Effector memory CD8-positive, alpha-beta T cell (primary cell): ENCODE measurements at places on chromosomes 3 and 15.

GRCh38 chr3:51874889-51875288 is 512 bp downstream of the IQCF5 start:
- DNase-seq: no peak

DNA sequence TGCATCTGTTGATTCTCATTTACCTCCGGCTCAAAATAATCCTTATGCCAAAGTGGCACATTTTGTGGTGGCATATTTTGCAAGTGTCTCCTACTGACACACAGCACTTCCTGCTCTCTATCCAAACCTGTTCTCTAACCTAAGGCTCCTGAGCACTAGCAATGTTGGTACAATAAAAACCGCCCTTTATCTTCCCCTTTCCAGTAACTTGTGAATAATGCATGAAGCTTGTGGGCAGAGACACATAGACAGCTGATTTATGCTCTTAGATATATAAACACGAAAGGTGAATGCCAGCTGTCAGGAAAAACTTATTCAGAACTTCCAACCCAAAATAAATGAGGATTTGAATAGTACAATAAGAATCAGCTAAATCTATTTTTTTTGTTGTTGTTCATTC is 34.6 kb upstream of the ARPIN start:
- no peak for DNase-seq

- no peak for DNase-seq
These were observed 48.8 kb downstream of the UACA start for GRCh38 chr15:70714565-70714964.

GRCh38 chr3:65195211-65196006 is 507.6 kb upstream of the ADAMTS9 start:
- no peak for DNase-seq

DNA sequence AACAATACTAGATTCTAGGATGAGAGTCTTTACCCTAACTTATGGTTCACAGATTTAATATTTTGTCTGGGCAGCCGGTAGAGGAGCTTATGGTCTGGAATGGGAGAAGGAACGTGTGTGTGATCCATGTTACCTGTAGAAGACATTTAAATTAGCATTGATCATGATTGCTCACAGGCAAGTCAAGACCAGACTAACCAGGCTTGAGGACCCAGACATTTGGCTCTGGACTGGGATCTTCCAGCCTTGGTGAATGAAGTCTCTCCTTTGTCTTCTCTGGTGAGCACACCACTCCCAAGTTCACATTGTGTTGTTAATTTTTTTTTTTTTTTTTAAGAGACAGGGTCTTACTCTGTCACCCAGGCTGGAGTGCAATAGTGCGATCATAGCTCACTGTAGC is 11.7 kb downstream of the ABHD2 start:
- no peak for DNase-seq
